NCI-H1105 (cell line): ENCODE measurements at places on chromosomes 2 and 18.
A peak's percentile ranks its signal among the peaks of the same experiment; 100 is the strongest.

GRCh38 chr2:12613137-12613835, 103.5 kb upstream of the TRIB2 start:
- DNase-seq = no peak

DNA sequence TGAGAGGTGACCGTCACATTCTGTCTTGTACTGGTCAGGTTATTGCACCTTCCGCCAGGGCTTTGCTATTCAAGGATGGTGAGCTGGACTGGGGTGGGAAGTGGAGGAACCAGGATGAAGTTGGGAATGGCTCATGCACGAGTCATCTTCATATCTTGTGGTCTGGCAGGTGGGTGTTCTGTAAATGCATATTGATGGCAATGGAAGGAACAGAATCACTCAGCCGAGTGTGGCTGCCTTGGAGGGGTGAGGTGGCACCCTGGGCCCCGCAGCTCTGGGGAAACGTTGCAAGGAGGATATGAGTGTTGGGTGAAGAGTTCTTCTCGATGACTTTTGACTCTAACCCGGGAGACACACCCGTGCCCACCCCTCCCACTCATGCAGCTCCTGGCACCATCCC, 1.2 kb downstream of the NEU2 start:
- no peak for DNase-seq

DNA sequence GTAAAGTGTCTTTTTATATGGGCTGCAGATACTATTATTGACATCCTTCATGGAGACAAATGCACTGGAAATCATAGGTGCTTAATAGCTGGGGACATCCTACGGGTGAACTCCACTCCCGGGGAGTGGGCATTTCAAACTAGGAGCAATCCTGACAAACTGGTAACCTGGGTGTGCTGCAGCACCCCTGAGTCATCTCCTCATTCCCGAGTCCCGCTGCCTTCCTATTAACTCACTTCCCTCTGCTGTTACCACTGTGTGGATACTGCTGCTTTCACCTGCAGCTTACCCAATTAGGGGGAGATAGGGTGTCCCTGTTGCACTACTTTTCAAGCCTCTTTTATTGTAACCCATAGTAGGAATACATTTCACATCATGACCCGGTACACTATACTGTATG, 134.2 kb downstream of the RAPGEF4 start:
- DNase-seq = no peak

GRCh38 chr2:200762127-200762526, 49.6 kb upstream of the BZW1 start:
- DNase-seq = no peak

GRCh38 chr2:100692906-100693305, 127.0 kb upstream of the NPAS2 start:
- no peak for DNase-seq

GRCh38 chr2:77007686-77008085, 514.5 kb downstream of the LRRTM4 start:
- peak; percentile 68 for DNase-seq
